Right forelimb (tissue), 1 donor: ENCODE measurements at places on chromosomes 2 and 18.
A peak's percentile ranks its signal among the peaks of the same experiment; 100 is the strongest.

DNA sequence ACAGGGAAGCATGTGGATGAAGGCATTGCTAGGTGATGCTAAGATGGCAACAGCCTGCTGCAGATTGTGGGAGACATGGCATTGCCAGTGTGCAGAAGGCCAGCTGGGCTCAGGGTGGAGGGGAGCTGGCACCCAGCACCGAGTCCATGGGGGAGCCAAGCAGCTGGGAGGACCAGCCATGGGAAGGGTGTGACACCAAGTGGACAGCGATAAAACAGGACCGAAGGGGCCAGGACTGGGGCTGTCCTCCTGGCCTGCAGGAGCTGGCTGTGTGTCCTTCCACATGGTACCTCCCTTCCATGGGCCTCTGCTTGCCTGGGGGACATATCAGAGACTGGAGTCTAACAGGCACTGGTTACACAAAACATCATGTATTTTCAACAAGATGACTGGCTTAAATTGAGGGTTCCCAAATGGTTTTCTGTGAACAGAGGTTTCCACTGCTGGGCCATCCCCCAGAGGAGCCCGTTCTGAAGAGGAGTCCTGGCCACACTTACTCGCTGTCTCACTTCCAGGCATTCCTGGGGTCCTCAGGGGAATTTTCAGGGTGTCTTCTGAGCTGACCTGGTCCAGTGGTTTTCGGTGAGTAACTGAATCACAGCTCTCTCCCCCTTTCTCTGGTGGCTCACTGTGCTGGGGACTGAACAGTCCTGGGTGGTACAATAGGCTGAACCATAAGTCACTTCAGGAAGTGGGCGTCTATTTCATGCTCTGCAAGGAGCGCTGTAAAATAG lies 60.4 kb upstream of the TNP1 start:
- no peak for DNase-seq

GRCh38 chr18:72692086-72692485 lies 147.9 kb upstream of the CBLN2 start:
- no peak for DNase-seq

DNA sequence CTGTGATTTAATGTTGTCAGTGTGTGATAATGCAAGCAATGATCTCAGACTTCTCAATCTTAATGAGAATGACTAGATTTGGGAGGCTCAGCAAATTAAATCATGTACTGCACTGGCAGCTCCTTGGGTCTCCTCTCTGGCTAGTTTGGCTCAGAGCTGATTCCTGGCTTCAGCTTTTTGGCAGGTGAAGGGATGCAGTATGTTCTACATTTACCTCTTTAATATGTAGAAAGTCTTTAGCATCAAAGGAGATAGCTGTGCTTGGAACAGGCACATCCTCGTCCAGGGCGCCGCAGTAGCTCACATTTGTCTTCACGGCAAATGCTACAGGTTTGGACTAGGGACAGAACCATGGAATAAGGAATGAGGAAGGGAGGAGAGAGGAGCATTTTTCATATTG lies 52.4 kb upstream of the ARL5A start:
- no peak for DNase-seq

DNA sequence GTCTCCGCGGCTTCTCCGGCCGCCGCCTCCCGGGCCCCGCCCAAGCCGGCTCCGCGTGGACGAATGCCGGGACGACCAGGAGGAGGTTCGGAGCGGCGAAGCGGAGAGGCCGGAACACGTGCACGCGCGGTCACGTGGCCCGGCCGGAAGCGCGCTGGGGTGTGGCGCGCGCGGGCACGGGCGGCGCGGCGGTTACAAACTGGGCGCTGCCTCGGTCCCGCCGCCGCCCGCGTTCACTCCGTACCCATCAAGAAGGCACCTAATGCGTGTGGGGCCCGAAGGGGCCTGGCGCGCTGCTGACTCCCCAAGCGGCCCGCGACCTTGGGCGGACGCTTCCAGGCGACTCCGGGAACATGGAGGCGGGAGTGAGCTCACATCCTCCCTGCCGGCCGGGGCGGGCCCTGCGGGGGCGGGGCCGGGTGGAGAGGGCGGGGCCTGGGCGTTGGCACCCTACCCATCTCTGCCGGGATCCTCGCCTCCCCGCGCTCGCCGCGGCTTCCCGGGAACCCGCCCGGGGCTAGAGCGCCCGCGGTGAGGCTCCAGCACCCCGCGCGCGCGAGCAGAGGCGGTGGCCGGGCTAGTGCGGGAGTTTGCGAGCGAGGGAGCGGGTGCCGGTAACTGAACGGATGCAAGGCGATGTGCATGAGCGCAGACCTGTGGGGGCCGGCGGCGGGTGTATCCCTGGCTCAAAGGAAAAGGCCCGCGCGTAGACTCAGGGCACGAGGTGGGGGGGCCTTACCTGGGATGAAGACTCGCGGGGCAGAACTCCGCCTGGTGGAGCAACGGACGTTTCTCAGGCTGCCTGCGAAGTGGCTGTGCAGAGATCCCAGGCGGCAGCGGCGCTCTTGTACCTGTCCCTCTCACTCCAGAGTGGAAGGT lies at the start of gene TMEM185B:
Gene TMEM185B (minus strand): TSS at position 367 of the 879 bp plus-strand sequence. CDS start 424 bp downstream, outside the sequence.
- DNase-seq: peak; percentile 94

GRCh38 chr2:149427387-149427786 lies 97.0 kb downstream of the LYPD6 start:
- DNase-seq: no peak

- DNase-seq: no peak
Measured at GRCh38 chr2:4354678-4355077, 651.3 kb downstream of the DCDC2C start.

- peak; percentile 27 for DNase-seq
Measured at GRCh38 chr2:29064746-29065067, 9.6 kb downstream of the PCARE start.

DNA sequence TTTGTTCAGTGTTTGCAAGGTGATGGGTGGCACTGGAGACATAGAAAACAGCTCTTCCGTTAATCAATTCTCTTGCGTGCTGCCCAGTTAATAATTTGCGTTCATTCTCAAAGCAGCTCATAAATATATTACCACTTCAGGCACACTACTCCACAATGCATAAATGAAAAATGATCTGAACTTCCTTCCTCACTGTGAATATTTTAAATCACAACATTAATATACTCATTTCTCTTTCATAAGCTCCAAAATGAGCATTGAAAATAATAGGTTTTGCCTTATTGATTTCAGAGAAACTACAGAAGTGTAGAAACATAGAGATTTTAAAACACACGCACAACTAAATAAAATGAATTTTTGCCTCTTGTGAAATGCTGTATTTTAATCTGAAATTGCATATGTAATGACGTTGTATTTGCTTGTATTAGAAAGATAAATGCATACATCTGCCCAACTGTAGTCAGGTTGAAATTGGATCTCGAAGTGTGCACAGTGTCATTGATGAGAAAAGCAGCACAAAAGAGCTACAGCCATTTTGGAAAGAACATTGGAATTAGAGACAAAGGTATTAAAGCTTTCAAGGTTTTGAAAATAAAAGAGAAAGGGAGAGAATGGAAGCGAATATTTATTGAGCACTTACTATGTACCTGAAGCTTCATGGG lies 350.5 kb downstream of the LPIN1 start:
- DNase-seq: no peak

GRCh38 chr2:9002637-9003365 lies 683 bp downstream of the MBOAT2 start:
- peak; percentile 54 for DNase-seq

DNA sequence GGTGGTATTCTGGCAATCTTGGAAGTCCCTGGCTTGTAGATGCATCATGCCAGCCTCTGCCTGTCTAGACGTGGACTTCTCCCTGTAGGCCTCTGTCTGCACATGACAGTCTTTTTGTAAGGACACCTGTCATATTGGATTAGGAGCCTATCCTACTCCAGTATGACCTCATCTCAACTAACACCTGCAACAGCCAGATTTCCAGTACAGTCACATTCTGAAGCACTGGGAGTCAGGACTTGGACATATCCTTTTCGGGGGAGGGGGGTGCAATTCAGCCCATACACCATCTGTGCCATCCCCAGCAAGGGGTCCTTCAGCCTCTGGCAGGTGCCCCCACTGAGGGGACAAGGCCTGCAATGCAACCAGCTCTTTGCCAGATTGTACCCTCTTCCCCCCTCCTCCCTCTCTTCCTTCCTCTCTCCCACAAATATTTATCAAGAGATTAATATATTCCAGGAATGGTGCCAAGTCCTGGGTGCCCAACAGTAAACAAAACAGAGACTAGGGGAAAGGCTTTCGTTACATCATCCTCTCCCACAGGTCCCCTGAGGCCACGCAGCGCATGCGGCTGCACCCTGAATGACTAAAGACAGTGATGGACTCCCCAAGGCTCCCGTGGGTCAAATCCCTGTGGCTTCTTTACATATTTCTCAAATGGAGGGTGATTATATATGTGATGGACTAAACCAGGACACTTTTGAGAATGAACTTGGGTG lies 20.5 kb upstream of the MYCN start:
- no peak for DNase-seq

DNA sequence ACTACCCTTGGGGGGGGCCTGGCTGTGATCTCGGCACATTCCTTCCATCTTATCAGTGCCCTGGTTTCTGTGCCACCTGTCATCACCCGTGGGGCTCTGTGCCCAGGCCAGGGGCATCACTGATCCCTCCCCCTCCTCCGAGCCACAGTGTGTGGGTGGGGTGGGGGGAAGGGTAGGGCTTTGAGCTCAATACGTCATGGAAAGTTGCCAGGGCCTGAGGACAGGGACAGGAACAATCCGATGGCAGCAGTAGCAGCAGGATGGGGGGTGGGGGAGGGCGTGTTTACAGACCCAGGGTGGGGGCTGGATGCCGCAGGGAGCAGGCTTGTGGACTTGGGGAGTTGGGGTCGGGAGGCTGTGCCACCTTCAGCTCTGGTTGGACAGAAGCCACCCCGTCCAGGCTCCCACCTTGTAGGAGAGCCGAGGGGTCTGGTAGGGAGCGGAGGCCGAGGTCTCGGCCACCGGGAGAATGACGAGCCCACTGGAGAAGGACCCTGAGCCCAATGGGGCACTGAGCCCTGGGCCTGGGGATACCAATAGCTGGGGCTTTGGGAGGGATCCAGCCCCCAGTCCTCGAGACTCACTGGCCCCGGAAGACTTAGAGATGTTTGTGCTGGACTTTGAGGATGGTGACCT lies 3.5 kb downstream of the SLC4A3 start:
- DNase-seq: peak; percentile 38

DNA sequence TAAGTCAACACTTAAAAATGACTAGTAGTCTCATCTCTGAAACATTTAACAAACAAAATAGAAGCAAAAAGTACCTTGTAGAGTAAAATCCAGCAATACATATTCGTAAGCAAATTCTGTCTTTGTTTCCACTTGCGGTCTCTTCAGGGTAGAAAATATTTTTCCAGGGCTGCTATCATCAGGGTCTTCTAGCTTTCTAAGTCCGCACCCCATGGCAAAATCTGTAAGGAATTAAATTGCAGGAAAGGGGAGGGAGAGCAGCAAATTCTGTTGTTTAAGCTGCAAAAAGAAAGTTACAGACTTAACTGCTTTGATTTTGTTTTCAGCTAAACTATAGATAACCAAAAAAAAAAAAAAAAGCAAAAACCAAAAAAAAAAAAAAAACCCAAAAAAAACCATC lies at the start of gene RFTN2:
Gene RFTN2 (minus strand): TSS at position 342 of the 400 bp plus-strand sequence. CDS start 129 bp downstream, at position 213.
- DNase-seq: peak; percentile 57

DNA sequence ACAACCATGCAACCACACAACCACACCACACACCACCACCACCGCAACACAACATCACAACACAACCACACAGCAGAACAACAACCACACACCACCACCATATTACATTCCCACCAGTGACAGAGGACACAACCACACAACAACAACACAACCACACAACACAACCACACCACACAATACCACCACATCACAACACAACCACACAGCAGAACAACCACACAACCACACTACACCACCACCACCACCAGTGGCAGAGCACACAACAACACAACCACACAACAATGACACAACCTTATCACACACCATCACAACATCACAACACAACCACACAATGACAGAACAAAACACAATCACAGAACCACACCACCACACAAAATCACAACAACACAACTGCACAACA lies 313.0 kb upstream of the MYT1L start:
- no peak for DNase-seq

DNA sequence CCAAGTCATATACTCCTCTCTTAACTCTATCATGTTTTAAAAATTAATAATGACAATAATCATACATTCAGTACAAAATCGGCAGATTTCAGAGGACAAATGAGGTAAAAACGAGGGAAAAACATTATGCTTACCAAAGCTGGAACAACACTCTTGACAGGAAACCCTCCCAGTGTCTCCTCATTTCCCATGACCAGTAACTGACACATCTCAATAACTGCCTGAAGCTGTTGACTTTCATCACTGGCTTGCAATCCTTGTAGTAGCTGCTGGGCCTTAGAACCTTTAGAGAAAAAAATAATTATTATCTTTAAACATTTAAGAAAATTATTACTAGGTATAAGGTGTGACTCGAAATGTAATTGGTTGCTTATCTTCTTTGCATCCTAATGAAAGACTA lies 103.6 kb downstream of the TRIP12 start:
- DNase-seq: no peak

DNA sequence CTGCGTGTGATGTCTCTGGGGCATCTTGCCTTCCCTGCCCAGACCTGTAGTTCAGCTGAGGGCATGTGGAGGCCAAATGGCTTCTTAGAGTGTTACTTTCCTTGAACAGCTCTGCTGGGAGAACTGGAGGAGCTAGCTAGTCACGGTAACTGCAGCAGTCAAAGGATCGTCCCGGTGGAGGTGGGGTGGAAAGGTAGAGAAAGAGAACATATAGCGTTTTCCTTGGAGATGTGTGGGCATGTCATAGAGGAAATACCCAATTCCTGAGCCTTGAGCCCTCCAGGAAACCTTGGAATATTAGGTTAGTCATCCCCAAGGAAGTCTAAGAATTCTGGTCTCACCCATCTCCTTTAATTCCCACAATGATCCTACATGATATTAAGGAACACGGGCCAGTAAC lies 33.5 kb upstream of the IL37 start:
- no peak for DNase-seq

GRCh38 chr2:203612246-203612645 lies 77.1 kb upstream of the RAPH1 start:
- DNase-seq: no peak

GRCh38 chr2:72554381-72554780 lies 271.5 kb downstream of the EXOC6B start:
- no peak for DNase-seq

DNA sequence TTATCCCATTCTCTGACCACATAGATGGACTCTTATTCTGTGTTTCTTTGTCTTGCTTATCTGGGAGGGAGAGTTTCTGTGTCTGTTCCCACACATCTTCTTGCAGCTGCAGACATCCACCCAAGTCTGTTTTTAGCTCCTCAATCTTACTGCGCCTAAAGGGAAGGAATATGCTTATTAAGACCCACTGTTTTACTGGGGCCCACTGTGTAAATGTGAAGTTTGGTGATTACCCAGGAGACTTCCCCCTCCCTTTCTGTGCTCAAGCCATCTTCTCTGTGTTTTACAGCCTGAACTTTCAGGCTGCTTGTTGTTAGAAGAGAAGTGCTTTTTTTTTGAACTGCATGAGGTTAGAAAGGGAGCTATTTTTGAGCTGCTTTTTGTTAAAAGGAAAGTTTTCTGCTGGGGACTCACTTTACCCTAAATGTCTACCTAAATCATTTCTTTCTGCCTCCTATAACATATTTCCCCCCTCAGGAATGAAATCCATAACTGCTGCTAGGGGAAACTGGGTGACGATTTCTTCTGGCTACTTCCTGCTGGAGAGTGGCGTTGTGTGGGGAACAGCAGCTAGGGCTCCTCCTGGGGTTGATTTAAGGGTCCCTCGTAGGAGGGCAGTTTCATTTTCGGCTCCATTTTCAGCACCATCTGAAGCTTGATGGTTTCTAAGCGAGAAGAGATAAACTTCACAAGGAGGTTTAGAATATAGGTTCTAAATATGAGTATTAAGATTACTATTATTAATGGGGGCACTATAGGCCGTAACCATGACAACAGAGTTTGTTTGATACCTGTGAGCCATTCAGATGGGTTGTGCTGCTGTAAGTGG lies 39.5 kb upstream of the GMCL1 start:
- no peak for DNase-seq
